Pulmonary artery endothelial cell (primary cell): ENCODE measurements at places on chromosomes 12 and 14. TPM values are rescaled to one million over a fixed set of nuclear protein-coding genes. Genes with fewer than 3 reads are reported as not detected.

The NFATC4 gene
- total RNA-seq, result 16.1 and 19.1 TPM in 2 replicates

The KRT83 gene
- not detected in 2 replicates for total RNA-seq

The IQSEC3 gene
- total RNA-seq, result not detected in 2 replicates

The HOXC9 gene
- not detected in 2 replicates for total RNA-seq

The RBM23 gene
- total RNA-seq, result 59.9 and 75.2 TPM in 2 replicates

The CLEC12A gene
- not detected in 2 replicates for total RNA-seq

The RAPGEF3 gene
- 17.0 and 35.8 TPM in 2 replicates for total RNA-seq

The FAM181A gene
- not detected in 2 replicates for total RNA-seq

The SNX6 gene
- 96.3 and 124 TPM in 2 replicates for total RNA-seq

The PEX5 gene
- 28.5 and 31.0 TPM in 2 replicates for total RNA-seq

The KRT71 gene
- total RNA-seq, result not detected in 2 replicates

The PSEN1 gene
- 41.3 and 48.6 TPM in 2 replicates for total RNA-seq

The FITM1 gene
- total RNA-seq, result 0.13 TPM in 1 of 2 replicates, not detected in the other

The GDF3 gene
- 0.13 TPM in 1 of 2 replicates, not detected in the other for total RNA-seq

The C1R gene
- total RNA-seq, result 1.9 and 4.4 TPM in 2 replicates

The CD163L1 gene
- 1.3 and 2.0 TPM in 2 replicates for total RNA-seq

The MAP1LC3B2 gene
- 0.46 and 1.7 TPM in 2 replicates for total RNA-seq

The KRT79 gene
- total RNA-seq, result not detected in 2 replicates

The ARL1 gene
- 92.5 and 125 TPM in 2 replicates for total RNA-seq

The NRDE2 gene
- total RNA-seq, result 8.7 and 11.8 TPM in 2 replicates

The AKAP5 gene
- 0.53 and 0.63 TPM in 2 replicates for total RNA-seq

The DIP2B gene
- total RNA-seq, result 29.6 and 37.5 TPM in 2 replicates

The GRIP1 gene
- total RNA-seq, result 0.14 TPM in 1 of 2 replicates, not detected in the other

The SLCO1B1 gene
- total RNA-seq, result not detected in 2 replicates

The SCN8A gene
- 21.0 and 30.7 TPM in 2 replicates for total RNA-seq

The SIX1 gene
- 0.73 and 1.4 TPM in 2 replicates for total RNA-seq

The ZNF641 gene
- total RNA-seq, result 3.5 and 11.6 TPM in 2 replicates

The KRT81 gene
- total RNA-seq, result not detected in 2 replicates

The L2HGDH gene
- 5.1 and 10.0 TPM in 2 replicates for total RNA-seq

The HOXC10 gene
- total RNA-seq, result not detected in 2 replicates
